ENCODE measurements at places on chromosomes 13 and 19.

- no peak for DNase-seq
Measured at GRCh38 chr13:42991898-42992763, at the start of gene EPSTI1. EPSTI1 (minus strand) TSS chr13:42992241; CDS start chr13:42992165, 76 bp downstream.

- no peak for DNase-seq
Measured at GRCh38 chr13:50847501-50847900, 4.0 kb upstream of the DLEU7 start.

DNA sequence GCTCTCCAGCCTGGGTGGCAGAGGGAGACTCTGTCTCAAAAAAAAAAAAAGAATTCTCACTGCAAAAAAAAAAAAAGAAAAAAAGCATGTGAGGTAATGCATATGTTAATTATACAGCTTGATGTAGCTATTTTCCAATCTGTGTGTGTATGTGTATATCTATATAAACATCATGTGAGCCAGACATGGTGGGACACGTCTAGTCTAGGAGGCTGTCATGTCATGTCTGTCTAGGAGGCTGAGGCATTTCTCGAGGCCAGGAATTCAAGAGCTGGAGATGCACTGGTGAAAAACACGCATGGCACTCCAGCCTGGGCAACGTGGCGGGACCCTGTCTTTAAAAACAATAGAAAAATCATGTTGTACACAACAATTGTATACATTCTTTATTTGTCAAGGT, 6.9 kb upstream of the SBK3 start:
- DNase-seq: no peak

DNA sequence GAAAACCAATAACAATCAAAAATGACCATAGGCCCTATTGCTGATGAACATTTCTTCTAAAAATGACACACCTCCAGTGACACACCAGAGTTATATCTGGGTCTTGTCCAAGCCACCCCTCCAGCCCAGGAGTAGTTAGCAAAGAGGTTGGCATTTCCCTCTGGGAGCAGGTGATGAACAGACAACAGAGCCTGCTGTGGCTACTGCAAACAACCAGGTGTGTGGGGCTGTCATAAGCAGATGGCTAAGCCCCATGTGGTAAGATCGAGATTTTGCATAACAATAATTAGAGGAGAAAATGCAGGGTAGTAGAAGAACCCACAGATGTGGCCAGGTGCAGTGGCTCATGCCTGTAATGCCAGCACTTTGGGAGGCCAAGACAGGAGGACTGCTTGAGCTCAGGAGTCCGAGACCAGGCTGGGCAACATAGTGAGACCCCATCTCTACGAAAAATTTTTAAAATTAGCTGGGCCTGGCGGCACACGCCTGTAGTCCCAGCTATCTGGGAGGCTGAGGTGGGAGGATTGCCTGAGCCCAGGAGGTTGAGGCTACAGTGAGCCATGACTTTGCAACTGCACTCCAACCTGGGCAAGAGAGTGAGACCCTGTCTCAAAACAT, 5.0 kb downstream of the XRCC1 start:
- no peak for DNase-seq

DNA sequence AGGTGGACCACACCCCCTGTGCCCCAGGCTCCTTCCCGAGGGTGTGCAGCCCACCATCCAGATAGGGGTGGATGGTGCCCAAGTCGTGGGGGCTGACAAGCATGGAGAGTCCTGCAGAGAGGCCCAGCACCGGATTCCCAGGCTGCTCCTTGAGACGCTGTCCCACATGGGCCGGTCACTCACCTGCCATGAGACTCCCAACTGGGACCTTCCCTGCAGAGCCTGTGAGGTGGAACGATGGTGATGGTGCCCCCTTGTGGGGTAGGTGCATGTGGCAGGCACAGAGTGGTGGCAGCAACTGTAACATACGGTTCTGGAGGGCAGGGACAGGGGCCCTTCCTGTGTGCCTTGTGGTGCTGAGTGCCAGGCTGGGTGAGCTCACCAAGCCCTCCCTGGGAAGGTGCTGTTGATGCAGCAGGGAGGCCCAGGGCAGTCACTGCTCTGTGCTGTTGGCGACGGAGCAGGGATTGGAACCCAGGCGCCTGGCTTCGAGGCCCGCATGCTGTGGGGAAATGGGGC, 33.1 kb downstream of the PPP1R37 start:
- no peak for DNase-seq

DNA sequence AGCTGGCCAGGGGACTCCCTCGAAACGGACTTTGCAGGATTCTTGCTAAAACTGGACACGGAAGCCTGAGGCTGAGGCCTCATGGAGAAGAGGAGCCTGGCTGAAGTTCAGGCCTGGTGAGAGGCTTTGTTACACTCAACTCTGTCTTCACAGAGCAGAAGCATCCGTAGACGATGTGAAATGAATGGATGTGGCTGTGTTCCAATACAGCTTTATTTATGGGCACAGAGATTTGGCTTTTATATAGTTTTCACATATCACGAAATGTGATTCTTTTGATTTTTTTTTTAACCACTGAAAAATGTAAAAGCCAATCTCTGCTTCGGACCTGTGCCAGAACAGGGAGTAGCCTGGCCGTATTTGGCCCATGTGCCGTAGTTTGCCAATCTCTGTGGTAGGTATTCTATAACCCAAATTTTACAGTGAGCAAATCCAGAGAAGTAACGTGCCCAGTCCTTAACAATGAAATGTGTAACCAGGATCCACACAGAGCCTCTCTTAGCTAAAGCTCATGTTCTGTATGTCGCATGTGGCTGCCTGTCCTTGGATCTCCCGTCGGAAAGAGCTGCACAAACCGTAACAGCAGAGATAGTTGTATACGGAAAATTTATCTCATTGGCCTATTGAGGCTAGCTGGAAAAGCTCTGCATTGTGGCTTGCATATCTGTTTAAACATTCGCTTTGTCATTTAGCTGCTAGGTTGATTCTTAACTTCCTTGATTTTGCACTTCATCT, 171.6 kb upstream of the RNF113B start:
- no peak for DNase-seq

GRCh38 chr19:28644169-28644775, 568.7 kb downstream of the UQCRFS1 start:
- DNase-seq: no peak

- DNase-seq: no peak
Measured at GRCh38 chr13:40963927-40964326, 55.2 kb downstream of the ELF1 start.

DNA sequence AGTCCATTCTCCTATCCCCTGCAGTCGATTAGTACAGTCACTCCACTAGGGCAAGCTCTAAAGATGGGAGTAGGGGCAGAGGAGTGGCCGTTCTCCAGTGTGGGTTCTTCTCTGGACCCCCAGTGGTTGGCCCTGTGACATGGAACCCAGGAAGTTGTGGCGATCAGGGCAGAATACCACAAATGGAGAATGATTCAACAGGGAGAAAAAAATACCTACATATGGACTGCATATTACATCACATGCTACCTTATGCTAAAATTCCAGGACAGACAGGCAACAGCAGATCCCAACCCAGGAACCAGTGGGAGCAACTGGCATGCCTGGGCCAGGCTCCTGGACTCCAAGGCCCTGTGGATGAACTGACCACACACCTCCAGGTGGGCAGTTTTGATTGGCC, 20.4 kb downstream of the POU2F2 start:
- no peak for DNase-seq

- DNase-seq: no peak
Measured at GRCh38 chr13:32212421-32212820, 102.7 kb downstream of the ZAR1L start.

GRCh38 chr13:67736646-67737420, 506.7 kb upstream of the PCDH9 start:
- peak; percentile 39 for DNase-seq

GRCh38 chr19:990119-990571, 6.0 kb downstream of the WDR18 start:
- DNase-seq: no peak

Measured in amygdala (tissue), 56 donors.